ENCODE measurements at places on chromosomes 3 and 15.

GRCh38 chr3:49339581-49339940 lies 292 bp downstream of the USP4 start:
- no peak for DNase-seq

DNA sequence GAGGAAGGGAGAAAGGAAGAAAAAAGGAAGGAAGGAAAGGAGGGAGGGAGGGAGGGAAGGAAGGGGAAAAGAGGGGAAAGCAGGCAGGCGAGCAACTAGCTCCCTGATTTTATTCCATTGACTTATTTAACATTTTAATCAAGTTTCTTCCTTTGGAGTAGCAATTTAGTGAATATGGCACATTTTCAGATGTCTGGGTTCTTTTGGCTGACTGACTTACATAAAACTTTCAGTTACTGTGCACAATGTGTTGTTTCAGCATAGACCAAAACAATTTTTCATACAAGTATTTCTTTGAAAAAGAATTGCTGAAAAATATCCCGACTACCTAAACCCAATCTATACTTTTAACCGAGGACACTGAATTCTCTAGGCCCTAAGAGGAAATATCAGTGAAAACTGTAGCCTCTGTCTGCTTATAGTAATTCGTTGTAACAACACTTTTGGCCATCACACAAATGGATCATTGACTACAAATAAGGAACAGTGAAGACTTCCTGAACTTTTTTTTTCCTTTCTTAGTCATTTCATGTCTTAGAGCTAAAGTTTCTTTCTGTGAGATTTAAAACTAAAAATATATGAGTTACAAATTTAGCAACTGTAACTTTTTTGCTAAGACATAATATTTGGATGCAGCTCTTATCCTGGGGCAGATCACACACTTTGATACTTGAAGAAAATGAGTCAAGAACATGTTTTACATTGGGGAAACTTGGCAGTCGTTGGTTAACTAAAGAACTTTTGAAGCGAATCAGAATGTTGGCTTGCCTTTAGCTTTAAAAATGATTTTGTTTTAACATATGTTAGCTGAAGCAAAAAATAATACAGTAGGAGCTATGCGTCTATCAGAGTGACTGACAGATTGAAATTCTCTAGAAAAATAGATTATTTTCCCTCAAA lies 79.6 kb downstream of the SOX2 start:
- DNase-seq, result no peak

DNA sequence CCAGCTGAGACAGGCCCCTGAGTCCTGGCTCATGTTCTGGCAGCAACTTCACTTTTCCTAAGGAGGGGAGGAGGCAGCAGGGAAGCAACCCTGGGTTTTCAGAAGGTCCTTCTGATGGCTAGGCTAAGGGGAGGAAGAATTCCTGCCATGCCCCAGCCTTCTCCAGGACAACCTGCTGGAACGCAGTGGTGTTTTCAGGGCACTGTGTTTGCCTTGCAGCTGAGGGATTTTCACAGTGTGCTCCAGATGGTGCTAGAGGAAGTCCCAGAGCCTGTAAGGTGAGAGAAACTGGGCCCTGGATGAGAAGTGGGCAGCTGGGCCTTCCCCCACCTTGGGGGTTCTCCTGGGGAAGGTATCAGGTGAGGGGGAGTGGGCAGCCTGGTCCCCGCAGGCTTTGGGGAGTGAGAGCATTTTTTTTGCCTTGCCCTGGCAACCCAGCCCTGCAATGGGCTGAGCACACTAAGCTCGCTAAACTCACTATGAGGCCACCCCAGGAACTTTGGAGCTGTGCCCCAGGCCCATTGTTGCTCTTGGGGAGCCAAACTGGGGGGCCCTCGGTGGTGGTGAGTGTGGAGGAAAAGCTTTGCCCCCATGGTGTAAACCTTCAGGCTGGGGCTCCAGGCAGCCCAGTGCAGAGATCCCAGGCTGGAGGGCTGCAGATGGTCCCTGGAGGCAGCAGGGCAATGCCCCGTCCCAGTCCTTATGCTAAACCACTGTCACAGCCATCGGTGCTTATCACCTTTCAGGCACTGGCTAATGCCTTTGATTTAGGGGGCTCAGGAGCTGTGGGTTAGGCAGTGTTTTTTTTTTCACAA lies 41.1 kb downstream of the ACAA1 start:
- DNase-seq, result no peak

DNA sequence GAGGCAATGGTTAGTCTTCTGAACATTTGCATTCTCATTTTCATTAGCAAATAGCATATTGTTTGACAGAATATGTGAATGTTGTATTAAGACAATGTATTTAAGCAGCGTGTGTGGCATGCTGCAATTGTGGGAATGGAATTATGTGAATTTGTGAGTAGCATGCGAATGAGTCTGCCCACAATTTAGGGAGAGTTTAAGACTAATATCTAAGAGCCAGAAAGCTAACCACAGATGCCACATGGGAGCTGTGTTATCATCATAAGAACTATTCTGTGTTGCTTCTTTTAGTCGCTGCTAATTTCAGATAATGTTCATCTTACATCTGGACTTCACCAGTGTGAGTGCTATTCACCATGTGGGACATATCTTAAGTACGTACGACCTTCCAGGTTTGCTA lies 494.5 kb downstream of the RBMS3 start:
- no peak for DNase-seq

- no peak for DNase-seq
Measured at GRCh38 chr3:137174514-137174913, 216.7 kb downstream of the IL20RB start.

GRCh38 chr3:43496740-43497375 lies 125.0 kb downstream of the ANO10 start:
- no peak for DNase-seq

DNA sequence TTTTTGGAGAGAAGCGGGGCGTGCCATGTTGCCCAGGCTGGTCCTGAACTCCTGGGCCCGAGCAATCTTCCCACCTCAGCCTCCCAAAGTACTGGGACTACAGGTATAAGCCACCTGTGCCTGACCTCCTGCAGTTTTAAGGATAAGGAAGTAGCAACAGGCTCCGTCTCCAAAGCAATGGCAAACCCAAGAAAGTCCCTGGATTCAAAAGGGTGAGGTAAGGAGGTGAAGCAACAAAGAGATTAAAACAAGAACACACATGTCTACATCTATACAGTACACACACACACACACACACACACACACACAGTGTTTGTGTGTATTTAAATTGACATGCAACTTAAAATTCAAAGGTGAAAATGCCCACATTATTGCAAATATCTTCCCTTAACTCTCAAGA lies 58.9 kb downstream of the ABCC5 start:
- no peak for DNase-seq
